ENCODE measurements at places on chromosomes 7 and 10.

- DNase-seq = no peak
Measured at GRCh38 chr10:70158113-70158512, 11.6 kb upstream of the TYSND1 start.

GRCh38 chr7:137798073-137798763 is 48.6 kb downstream of the DGKI start:
- DNase-seq = no peak

DNA sequence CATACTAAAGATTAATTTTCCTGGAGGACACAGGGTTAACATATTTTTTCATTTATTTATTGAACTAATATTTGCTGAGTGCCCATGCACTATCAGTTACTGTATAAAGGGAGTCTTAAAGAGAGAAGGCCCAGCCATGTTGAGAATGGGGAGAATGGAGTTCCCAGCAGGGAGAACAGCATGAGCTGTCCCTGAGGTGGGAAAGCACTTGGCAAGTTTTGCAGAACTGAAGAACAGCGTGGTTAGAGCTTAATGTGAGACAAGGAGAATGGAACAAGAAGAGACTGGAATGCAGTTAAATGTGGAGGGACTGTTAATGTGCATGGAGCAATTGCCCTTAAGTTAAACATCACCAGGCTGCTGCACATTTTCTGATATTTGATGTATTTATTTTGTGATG is 435.4 kb downstream of the SUGCT start:
- DNase-seq = no peak

GRCh38 chr10:130202984-130203621 is 66.9 kb downstream of the GLRX3 start:
- DNase-seq = no peak

GRCh38 chr10:95963202-95963990 is 55.6 kb downstream of the CC2D2B start:
- no peak for DNase-seq

GRCh38 chr10:61779950-61780659 is 117.4 kb downstream of the CABCOCO1 start:
- peak; percentile 17 for DNase-seq

DNA sequence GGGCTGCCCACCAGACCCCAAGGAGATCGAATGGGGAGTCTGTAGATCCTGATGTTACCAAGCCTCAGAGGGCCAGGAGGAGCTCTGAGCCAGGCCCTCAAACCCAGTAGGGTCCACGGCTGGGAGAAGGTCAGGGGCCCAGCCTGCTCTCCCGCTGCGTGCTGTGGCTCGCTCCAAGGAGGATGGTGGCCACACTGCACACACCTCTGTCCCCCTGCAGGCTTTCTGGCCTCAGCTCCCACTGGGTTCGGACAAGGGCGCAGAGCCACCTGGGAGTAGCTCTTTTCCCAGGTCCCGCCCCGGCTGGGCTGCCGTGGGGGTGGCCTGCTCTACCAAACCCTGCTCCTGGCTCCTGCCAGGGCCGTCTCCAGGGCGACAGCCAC is 175.8 kb downstream of the ZNF248 start:
- DNase-seq = no peak

Data from CD4-positive, alpha-beta T cell treated with Interleukin-15 for 1 hour (primary cell).